Chondrocyte (in vitro differentiated cells): ENCODE measurements at places on chromosomes 12 and 14. TPM values are rescaled to one million over a fixed set of nuclear protein-coding genes. Genes with fewer than 3 reads are reported as not detected.

- no peaks in the 10 kb centered on the region for H3K27me3 ChIP-seq
- DNase-seq: no peak
- peaks cover 43% of the 10 kb centered on the region for H3K4me1 ChIP-seq
- H3K36me3 ChIP-seq: peaks cover 6% of the 10 kb centered on the region
- H3K4me3 ChIP-seq: no peak overlapping the region
- H3K27ac ChIP-seq: no peak overlapping the region
These were observed 80.4 kb downstream of the PPFIBP1 start for GRCh38 chr12:27604431-27604830.

The IL31 gene
- not detected in 3 replicates for total RNA-seq

The OR6C4 gene
- total RNA-seq: not detected in 3 replicates

- H3K27me3 ChIP-seq: no peaks in the 10 kb centered on the region
- H3K4me1 ChIP-seq: peaks cover 12% of the 10 kb centered on the region
- H3K4me3 ChIP-seq: no peak overlapping the region
- no peak overlapping the region for H3K27ac ChIP-seq
These were observed 539.3 kb upstream of the TBX3 start for GRCh38 chr12:115223322-115223721.

The USP44 gene
- total RNA-seq: 0.18 TPM in 1 of 3 replicates, not detected in the others

GRCh38 chr12:118571730-118572129 is 195.4 kb downstream of the SUDS3 start:
- H3K36me3 ChIP-seq: no peaks in the 10 kb centered on the region
- H3K4me1 ChIP-seq: no peaks in the 10 kb centered on the region
- no peak for DNase-seq
- H3K27me3 ChIP-seq: no peaks in the 10 kb centered on the region

The GALNT16 gene
- total RNA-seq: 28.1 to 36.7 TPM (median 34.4 TPM) in 3 replicates

The EML5 gene
- total RNA-seq: 0.19 TPM in 1 of 3 replicates, not detected in the others

The AMIGO2 gene
- 86.7 to 153 TPM (median 153 TPM) in 3 replicates for total RNA-seq

The KRT4 gene
- 0.41 to 0.90 TPM in 2 of 3 replicates, not detected in the other for total RNA-seq

- H3K4me3 ChIP-seq: no peak overlapping the region
- H3K27me3 ChIP-seq: no peaks in the 10 kb centered on the region
- peaks cover 4% of the 10 kb centered on the region for H3K4me1 ChIP-seq
These were observed 10.8 kb upstream of the DUSP6 start for GRCh38 chr12:89363084-89363483.

DNA sequence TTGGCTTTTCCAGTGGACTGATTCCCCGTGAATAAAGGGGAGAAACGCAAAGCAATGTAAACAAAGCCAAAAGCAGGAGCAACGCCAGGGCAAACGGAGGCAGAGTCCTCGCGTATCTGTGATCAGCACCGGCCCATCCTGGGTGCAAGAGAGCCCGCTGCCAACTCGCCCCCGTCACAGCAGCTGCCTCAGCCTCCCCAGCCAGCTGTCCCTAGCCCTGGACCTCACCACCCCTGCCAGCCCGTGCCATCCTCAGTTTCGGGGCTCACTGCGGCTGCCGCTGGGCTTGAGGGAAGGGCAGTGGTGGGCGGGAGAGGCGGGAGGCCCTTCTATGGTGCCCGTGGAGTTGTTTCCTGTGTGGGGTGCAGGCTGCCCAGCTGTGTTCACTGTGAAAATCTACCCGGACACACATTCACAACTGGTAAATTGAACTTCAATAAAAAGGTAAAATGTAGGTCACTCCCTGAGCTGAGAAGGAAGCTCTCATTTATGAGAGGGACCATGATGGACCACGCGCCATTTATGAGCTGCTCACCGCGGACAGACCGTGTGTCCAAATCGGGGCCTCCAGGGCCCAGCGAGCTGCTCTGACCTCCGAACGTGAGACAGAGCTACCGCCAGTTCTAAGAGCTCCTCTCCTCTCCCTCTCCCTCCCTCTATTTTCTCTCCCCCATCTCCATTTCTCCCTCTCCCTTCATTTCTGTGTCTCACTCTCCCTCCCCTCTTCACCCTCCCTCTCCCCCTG is 330.5 kb upstream of the SFSWAP start:
- no peak for DNase-seq
- H3K4me3 ChIP-seq: no peak overlapping the region
- H3K4me1 ChIP-seq: no peaks in the 10 kb centered on the region
- H3K27ac ChIP-seq: no peak overlapping the region

The SLC39A9 gene
- 78.9 to 94.5 TPM (median 81.3 TPM) in 3 replicates for total RNA-seq

GRCh38 chr12:19671695-19672094 is 232.4 kb downstream of the AEBP2 start:
- peaks cover 2% of the 10 kb centered on the region for H3K4me1 ChIP-seq
- H3K27ac ChIP-seq: no peak overlapping the region
- no peak overlapping the region for H3K4me3 ChIP-seq
- no peaks in the 10 kb centered on the region for H3K36me3 ChIP-seq

- no peak overlapping the region for H3K4me3 ChIP-seq
- no peaks in the 10 kb centered on the region for H3K27me3 ChIP-seq
- no peak overlapping the region for H3K27ac ChIP-seq
- H3K4me1 ChIP-seq: no peaks in the 10 kb centered on the region
These were observed 163.7 kb upstream of the NOVA1 start for GRCh38 chr14:26761532-26761931.

- no peak for DNase-seq
- no peaks in the 10 kb centered on the region for H3K4me1 ChIP-seq
- H3K27me3 ChIP-seq: peaks cover 4% of the 10 kb centered on the region
- H3K27ac ChIP-seq: no peak overlapping the region
- H3K4me3 ChIP-seq: no peak overlapping the region
- H3K36me3 ChIP-seq: no peaks in the 10 kb centered on the region
These were observed 19.2 kb upstream of the TBX5 start for GRCh38 chr12:114425031-114425626.

DNA sequence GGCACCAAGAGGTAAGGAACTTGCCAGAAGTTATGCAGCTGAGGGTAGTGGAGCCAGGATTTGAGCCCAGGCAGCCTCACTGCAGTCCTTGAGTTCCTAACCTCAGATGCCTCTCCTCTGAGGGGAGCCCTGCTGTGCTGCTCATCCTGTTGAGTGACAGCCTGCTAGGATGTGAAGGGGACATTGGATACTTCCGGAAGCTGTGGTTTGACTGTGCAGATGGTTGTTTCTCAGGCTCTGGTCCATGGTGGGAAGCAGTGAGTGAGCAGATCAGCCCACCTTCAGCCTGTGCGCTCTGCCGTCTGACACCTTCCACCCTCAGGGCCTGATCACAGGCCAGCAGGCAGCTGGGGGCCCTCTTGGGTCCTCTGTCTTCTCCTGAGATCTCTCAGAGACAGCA is 253.2 kb downstream of the CACNA1C start:
- H3K27me3 ChIP-seq: no peaks in the 10 kb centered on the region
- H3K36me3 ChIP-seq: peaks cover 2% of the 10 kb centered on the region
- H3K4me1 ChIP-seq: peaks cover 71% of the 10 kb centered on the region
- H3K27ac ChIP-seq: peak overlapping the region; percentile 89
- H3K4me3 ChIP-seq: no peak overlapping the region
- DNase-seq: no peak

GRCh38 chr12:123929946-123930583 is 42.6 kb downstream of the CCDC92 start:
- no peaks in the 10 kb centered on the region for H3K27me3 ChIP-seq
- peaks cover 6% of the 10 kb centered on the region for H3K36me3 ChIP-seq
- no peaks in the 10 kb centered on the region for H3K4me1 ChIP-seq
- H3K4me3 ChIP-seq: no peak overlapping the region

The AJUBA gene
- 56.5 to 124 TPM (median 124 TPM) in 3 replicates for total RNA-seq

The CARMIL3 gene
- 0.34 to 0.60 TPM (median 0.54 TPM) in 3 replicates for total RNA-seq

The MAP3K12 gene
- 25.5 to 30.6 TPM (median 26.9 TPM) in 3 replicates for total RNA-seq

The RPL41 gene
- 2,552 to 3,030 TPM (median 2,631 TPM) in 3 replicates for total RNA-seq

DNA sequence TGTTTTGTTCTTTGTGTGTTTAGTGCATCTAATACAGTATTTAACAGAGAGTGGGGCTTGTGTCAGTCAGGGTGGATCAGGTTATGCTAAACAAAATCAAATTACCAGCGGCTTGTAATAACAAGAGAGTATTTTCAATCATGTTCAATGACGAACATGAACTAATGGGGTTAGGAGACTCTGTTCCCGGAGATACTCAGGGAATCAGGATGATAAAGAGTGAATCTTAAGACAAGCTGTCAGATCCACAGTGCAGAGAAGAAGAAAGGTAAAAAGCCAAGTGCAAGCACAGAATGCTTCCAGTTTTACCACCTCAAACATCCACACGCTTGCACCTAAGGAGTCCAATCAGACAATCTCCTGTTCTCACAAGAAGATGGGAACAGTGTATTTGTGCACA is 1331.5 kb upstream of the TMEM132C start:
- no peaks in the 10 kb centered on the region for H3K36me3 ChIP-seq
- H3K27ac ChIP-seq: no peak overlapping the region
- H3K4me3 ChIP-seq: no peak overlapping the region
- H3K27me3 ChIP-seq: no peaks in the 10 kb centered on the region

The ENDOU gene
- not detected in 3 replicates for total RNA-seq

The PZP gene
- not detected in 3 replicates for total RNA-seq

DNA sequence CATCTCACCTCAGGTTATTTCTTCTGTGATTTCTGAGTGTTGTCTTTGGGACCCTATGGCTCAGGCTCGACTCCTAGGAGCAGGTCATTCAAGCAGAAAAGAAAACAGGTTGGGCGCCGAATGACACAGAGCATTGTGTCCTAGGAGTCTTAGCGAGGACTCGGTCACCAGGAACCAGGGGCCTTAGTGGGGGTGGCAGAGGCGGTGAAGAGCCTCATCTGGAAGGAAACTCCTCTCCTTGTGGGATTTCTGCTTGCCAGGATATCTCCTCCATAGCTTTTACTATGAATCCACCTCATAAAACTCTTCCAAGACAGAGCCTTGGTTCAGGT is 630 bp downstream of the PLEKHH1 start:
- DNase-seq: no peak
- H3K27me3 ChIP-seq: peaks cover 5% of the 10 kb centered on the region
- peaks cover 9% of the 10 kb centered on the region for H3K4me1 ChIP-seq
- H3K36me3 ChIP-seq: no peaks in the 10 kb centered on the region
- H3K4me3 ChIP-seq: peak overlapping the region; percentile 68

DNA sequence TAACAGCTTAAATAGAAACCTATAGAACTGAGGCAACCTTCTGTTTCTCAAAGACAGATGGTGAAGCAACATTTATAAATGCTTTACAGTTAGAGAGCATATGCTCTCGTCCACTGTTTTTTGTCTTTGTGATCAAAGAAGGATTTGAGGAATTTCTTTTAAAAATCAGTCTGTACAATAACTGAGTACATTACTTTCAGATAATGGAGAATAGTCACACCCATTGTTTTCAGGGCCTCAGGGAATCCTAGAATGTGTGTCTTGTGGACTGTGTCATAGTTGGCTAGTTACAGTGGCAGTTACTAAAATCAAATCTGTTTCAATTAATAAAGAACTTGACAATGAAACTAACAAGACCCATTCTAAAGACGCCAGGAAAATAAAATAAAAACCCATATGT is 107.9 kb downstream of the PRKCH start:
- H3K4me1 ChIP-seq: peaks cover 37% of the 10 kb centered on the region
- H3K27ac ChIP-seq: no peak overlapping the region
- H3K27me3 ChIP-seq: no peaks in the 10 kb centered on the region
- no peak overlapping the region for H3K4me3 ChIP-seq

DNA sequence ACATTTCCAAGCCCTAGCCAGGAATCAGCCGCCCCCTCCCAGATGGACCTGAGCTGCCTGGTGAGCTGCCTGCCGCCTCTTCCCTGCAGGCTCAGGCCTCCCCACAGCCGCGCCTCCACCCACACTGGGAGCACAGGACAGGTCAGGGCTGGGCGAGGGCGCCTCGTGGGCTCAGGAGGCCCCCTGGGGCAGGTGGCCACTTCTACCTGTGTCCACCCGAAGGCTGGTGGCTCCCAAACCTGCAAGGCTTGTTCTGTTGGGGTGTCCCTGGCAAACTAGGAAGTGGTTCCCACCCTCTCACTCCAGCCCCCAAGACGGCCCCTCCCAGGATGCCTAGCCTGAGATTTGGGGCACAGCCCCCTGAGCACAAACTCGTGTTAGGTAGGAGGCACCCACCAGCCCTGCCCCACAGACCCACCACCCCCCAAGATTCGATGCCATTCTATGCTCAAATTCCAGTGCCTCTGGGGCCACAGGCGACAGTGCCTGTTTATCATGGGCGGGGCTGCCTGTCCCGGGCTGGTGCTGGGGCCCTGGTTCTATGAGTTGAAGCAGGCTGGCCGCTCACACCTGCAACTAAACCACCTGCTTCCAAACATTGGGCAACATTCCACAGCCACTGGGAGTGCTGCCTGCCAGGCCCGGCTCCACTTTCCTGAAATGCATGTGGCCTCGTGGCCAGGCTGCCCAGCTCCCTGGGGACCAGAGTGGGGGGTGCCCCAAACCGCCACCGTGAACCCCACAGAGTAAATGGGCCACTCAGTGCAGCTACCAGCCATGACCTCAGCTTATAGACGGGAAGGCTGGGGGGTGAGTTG is 6.8 kb downstream of the MMP17 start:
- H3K27me3 ChIP-seq: peaks cover 6% of the 10 kb centered on the region
- H3K4me3 ChIP-seq: no peak overlapping the region
- no peak overlapping the region for H3K27ac ChIP-seq

The ZCCHC8 gene
- total RNA-seq: 16.8 to 21.8 TPM (median 20.2 TPM) in 3 replicates

DNA sequence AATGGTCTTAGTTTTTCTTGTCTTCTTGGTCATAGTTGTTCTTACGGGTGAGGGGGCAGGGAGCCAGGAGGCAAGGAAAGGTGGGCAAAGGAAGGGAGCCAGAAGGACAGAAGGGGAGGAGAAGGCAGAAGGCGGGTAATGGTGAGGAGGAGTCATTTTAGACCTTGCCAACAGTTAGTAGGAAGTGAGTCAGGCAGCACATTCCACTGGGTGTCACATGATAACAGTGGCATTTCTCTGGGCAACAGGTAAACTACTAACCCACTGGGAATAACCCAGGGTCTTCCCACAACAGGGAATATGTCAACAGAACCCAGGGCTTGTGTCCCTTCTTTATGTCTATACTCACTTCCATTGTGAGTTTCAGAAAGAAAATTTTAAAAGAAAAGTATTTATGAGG is 127.6 kb downstream of the SLC8A3 start:
- no peaks in the 10 kb centered on the region for H3K4me1 ChIP-seq
- no peak overlapping the region for H3K27ac ChIP-seq
- H3K4me3 ChIP-seq: no peak overlapping the region
- peaks cover 11% of the 10 kb centered on the region for H3K27me3 ChIP-seq
- H3K36me3 ChIP-seq: no peaks in the 10 kb centered on the region

DNA sequence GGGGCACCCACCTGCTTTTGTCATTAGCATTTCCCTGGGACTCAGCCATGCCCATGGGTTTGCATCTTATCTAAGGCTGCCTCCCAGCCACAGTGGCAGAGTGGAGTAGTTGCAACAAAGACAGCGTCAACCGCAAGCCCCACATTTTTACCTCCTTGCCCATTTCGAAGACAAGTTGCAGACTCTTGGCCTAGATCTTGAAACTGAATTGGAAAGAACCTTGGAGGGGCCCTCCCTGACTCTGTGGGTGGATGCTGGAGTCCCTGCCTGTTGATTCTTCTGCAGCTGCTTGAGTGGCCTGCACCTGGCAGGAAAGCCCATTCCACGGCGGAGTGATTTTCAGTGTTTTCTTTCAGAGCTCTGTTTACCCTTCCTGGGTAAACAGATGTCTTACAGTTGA is 309.0 kb downstream of the VRK1 start:
- no peaks in the 10 kb centered on the region for H3K36me3 ChIP-seq
- peaks cover 6% of the 10 kb centered on the region for H3K27me3 ChIP-seq
- no peak overlapping the region for H3K27ac ChIP-seq
- DNase-seq: no peak
- H3K4me3 ChIP-seq: no peak overlapping the region
